Ovary (tissue), 10 donors: ENCODE measurements at places on chromosomes 13 and 19. TPM values are rescaled to one million over a fixed set of nuclear protein-coding genes. Genes with fewer than 3 reads are reported as not detected.
A peak's percentile ranks its signal among the peaks of the same experiment; 100 is the strongest.

PCP2 gene
- total RNA-seq: not detected

COL4A2 gene
- total RNA-seq: 104 TPM

DNA sequence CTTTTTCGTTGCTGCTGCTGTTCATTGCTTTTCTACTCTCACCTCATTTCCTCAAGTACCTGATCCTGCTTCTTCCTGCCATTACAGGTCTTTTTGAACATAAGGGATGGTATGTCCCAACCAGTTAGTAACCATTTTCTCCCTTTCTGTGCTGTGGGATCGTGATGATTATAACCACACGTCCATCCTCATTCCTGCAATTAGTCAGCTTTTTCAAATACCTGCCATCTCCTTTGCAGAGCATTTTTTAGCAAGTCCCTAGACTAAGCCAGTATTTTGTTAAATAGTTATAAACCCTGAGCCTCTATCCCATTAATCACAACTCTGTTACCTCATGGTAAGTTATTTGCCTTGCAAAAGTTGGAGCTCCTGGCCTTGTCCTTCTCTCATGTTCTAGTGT is 109.2 kb downstream of the FNDC3A start:
- DNase-seq: no peak
- H3K36me3 ChIP-seq: no peaks in the 10 kb centered on the region
- no peak overlapping the region for H3K4me3 ChIP-seq

DNA sequence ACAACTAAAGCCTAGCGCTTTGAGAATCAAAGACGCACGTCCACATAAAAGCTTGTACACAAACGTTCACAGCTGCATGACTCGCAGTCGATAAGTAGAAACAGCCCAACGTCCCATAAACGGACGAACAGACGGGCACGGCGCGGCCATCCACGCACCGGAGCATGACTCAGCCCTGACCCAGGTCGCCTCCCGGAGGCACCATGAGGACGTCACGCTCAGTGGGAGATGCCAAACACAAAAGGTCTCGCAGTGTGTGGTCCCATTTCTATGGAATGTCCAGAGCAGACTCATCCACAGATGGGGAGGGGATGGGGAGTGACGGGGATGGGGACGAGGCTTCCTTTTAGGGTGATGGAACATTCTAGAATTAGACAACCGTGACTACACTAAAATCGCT is 9.4 kb downstream of the POLRMT start:
- no peaks in the 10 kb centered on the region for H3K36me3 ChIP-seq
- H3K27me3 ChIP-seq: no peaks in the 10 kb centered on the region
- DNase-seq: no peak
- H3K4me3 ChIP-seq: no peak overlapping the region

DNA sequence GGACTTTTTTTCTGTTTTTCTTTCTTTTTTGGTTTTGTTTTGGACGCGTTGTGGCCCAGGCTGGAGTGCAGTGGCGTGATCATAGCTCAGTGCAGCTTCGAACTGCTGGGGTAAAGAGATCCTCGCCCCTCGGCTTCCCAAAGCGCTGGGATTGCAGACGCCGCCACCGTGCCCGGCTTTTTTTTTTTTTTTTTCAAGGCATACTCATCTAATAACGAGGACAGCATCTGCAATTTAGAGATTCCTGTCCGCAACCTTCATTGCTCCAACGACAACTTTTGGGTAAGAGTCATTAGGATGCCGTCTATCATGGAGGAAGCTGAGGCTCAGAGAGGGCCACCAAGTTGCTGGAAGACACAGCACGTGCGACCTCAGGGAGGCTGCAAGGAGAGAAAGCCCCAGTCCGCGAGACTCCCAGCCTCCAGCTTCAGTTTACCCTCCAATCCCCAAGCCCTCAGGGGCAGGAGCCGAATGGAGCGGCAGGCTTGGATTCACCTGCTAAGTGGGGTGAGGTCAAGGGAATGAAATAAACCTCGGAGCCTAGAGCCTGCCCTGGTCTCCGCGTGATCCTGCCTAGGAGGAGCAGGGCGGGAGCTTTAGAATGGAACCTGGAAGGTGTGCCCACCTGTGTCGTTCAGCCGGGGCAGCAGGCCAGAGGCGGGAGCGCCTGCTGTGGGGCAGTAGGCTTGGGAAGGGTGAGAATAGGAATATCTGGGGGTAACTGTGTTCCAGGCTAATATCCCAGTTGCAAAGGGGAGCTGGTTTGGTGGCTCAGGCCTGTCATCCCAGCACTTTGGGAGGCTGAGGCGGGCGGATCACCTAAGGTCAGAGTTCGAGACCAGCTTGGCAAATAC is 676 bp upstream of the POLRMT start:
- H3K27ac ChIP-seq: no peak overlapping the region
- peak overlapping the region; percentile 90 for H3K4me3 ChIP-seq
- H3K36me3 ChIP-seq: no peaks in the 10 kb centered on the region
- peaks cover 18% of the 10 kb centered on the region for H3K4me1 ChIP-seq
- no peaks in the 10 kb centered on the region for H3K27me3 ChIP-seq

DNA sequence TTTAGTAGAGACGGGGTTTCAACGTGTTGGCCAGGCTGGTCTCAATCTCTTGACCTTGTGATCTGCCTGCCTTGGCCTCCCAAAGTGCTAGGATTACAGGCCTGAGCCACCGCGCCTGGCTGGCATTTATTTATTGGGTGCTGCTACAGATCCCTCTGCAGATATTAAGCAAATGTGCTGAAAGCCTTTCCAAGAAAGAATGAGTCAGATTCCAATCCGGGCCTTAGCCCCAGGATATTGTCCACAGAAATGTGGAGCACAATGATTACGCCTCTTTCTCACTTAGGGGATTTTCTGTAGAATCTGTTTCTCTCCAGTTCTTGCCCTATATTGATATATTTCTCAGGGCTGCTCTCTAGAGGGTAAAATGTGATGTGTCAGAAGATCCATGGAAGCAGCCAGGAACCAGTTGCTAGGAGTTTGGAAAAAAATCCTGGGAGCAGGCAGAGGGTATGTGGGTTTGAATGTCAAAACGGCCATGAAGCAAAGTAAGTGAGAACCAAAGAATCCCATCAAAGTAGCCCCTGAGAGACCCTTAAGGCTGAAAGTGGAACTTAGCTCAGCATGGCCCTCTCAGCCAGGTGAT is 24.8 kb upstream of the IGFL4 start:
- no peak for DNase-seq
- no peak overlapping the region for H3K4me3 ChIP-seq
- H3K27me3 ChIP-seq: no peaks in the 10 kb centered on the region
- H3K36me3 ChIP-seq: no peaks in the 10 kb centered on the region
- no peaks in the 10 kb centered on the region for H3K4me1 ChIP-seq

DNA sequence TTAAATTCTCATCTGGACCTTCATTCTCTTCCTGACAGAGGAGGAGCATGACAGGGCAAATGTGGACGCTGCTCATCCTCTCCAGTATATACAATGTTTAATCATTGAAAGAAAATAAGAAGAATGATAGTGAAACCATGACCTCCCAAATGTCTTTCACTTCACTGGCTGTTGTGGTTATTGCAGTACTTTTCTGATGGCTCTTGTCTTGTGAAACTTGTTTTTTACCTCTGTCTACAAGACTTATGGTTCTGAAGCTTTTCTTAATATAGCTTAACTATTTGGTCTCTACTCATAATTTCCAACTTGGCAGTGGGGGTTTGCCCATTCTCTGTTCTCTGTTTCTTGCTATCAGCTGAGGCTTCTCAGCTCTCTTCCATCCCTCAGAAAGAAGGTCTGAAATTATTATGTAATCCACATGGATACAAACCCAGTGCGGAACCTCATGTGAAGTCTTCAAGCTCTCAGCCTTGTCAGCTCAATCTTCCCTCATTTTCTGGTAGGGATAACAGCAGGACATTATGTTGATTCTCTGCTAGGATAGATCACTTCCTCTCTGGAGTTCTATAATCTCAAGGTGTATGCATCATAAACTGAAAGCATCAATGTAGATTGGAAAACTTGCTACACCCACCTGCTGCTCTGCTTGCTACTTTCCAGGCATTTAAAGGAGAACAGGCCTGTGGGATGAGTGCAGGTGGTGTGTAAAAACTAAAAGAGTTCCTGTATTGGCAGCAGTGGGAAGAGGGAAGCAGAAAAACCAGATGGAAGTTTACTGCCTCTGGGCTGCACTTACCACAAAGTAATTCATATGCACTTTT is 250.3 kb upstream of the HTR2A start:
- no peak for DNase-seq
- H3K4me1 ChIP-seq: no peaks in the 10 kb centered on the region
- H3K27ac ChIP-seq: no peak overlapping the region
- no peaks in the 10 kb centered on the region for H3K36me3 ChIP-seq
- H3K27me3 ChIP-seq: no peaks in the 10 kb centered on the region

DNA sequence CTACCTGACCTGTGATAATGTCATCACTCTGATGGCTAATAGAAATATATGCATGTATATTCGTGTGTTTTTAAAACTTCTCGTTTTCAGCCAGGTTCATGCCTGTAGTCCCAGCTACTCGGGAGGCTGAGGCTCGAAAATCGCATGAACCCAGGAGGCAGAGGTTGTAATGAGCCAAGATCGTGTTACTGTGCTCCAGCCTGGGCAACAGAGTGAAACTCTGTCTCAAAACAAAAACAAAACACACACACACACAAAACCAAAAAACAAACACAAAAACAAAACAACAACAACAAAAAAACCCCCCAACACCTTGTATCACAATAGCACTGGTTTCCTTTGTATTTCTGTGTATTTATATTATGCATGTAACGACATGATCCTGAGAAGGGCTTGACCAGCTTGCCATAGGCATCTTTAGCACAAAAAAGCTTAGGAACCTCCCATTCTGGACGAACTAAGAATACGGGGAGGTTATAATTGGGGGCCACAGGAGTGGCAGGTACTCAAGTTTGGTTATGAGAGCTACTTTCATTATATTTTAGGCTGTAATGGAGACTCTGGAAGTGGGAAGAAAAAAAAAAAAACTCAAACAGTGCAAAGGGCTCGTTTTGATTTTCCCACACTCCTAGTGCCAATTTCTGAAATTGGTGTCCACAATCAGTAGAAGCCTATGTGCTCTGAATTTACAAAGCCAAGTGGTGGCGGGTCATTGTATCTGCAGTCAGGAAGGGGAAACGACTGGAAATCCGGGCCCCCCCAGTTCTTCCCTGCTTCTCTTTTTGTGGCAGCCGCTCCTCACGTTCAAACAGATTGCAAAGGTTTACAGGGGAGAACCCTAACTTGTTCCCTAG is 1.2 kb upstream of the ACP7 start:
- no peaks in the 10 kb centered on the region for H3K36me3 ChIP-seq
- no peak overlapping the region for H3K27ac ChIP-seq

GRCh38 chr19:42075616-42076379 is at the start of gene ZNF574:
ZNF574 (plus strand) TSS chr19:42076166; CDS start chr19:42078607, 2,441 bp downstream.
- no peaks in the 10 kb centered on the region for H3K36me3 ChIP-seq
- H3K4me1 ChIP-seq: peaks cover 5% of the 10 kb centered on the region
- peak within 1 kb of the TSS; percentile 96 for H3K27ac ChIP-seq
- peak within 1 kb of the TSS; percentile 85 for H3K4me3 ChIP-seq
